Fibroblast of gingiva (primary cell): ENCODE measurements at places on chromosomes 2 and 18.

GRCh38 chr2:26679867-26680266 lies 12.7 kb upstream of the KCNK3 start:
- no peak for DNase-seq

DNA sequence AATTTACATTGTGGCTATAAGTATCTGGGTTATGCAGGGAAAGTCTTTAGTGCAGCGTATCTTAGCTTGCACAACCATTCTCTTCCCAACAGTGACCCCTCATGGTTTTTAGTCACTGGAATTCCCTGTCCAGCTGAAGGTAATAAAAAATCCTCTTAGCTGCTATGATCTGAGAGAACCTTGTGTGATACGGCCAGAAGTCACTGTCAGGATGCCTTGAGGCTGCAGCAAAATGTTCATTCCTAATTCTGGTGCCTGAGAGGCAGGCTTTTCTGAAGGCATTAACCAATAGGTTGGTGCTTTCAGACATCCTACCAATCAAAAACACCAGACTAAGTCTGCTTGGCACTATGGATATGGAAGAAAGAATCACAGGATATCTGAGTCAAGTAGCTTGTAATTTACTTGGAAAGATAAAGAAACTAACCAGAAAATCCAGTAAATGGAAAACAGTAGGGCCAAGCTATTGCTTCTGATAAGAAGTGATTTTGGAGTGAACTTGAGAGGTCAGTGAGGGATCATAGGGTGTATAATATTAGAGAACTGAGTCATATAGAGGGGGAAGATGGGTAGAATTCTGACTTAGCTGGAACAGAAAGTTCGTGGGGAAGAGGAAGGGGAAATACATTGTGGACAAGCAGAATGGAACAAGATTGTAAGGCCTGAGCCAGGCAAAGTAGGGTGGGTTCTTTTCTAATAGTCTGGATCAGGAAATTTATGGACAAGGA lies 89.0 kb upstream of the SLC14A2 start:
- no peak for DNase-seq

DNA sequence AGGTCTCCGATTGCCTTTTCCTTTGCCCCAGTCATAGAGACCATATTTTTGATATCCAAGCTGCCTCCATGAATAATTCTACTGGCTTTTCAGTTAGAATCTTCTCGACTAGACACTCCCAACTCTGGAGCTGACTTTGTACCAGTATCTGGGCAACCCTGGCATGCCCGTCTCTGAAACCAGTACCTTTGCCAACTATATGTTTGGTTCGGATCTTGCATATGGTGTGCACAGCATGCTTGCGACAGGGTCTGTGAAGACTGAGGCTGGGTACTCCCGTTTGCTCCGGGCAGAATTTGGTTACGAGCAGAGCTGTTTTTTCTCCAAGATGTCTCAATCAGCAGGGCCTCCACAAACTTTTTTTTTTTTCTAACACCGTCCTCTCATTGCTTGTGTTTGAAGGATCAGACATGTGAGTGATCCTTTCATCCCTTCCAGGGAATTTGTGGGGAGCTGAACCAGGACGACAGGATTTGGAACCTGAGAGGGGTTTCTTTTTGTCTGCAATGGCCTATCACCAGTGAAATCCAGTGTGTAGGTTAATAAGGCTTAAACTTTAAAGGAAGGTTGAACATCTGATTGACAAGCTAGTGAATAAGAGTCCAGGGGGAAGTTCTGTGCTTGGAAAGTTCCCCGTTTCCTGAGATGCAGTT lies 322.3 kb downstream of the MYCN start:
- DNase-seq = no peak

DNA sequence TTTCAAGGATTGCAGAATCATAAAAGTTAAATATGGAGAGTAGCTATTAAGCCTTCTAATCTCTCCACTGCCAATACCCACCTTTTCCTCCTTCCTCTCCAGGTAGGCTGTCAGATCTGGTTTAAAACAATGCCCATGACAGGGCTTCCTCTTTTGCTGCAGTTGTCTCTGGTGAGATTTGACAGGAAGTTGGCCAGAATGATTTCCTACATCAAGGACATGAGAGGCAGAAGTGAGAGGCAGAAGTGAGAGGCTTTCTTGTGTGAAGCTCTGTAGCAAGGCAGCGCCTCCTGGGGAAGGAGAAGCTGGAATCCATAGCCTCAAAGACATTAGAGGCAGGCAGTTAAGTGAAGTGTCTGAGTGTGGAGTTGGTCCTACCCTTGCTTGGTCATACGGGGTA lies 385.7 kb downstream of the HRH4 start:
- no peak for DNase-seq

DNA sequence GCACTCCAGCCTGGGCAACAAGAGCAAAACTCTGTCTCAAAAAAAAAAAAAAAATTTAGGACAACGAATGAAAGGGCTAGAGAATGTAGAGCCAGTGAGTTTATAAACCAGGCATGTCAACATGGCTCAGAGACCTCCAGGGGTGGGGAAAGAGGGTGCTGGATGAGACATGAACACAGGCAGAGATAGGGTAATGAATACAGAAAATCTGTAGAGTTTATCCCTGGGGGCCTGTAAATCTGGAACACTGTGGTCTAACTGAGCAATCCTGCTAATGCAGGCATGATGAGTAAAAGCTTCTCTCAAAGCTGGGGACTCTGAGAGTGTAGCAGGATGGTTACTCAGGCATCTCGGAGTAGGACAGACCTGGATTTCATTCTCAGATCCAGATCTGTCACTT lies 59.2 kb upstream of the IGFBP2 start:
- DNase-seq = peak; percentile 80

- DNase-seq = peak; percentile 33
Observed at GRCh38 chr2:118622913-118623312, 224.5 kb downstream of the EN1 start.

GRCh38 chr2:236823041-236823629 lies 253.5 kb downstream of the ACKR3 start:
- no peak for DNase-seq

GRCh38 chr2:170073288-170073687 lies 104.7 kb upstream of the MYO3B start:
- peak; percentile 84 for DNase-seq

- DNase-seq = no peak
Observed at GRCh38 chr2:98861601-98862000, 74.4 kb downstream of the CRACDL start.

- no peak for DNase-seq
Observed at GRCh38 chr2:224532441-224532840, 52.7 kb downstream of the CUL3 start.

GRCh38 chr2:170578606-170579005 lies 136.5 kb upstream of the SP5 start:
- no peak for DNase-seq

GRCh38 chr2:233053928-233054784 lies 6.0 kb upstream of the INPP5D start:
- DNase-seq = peak; percentile 16

DNA sequence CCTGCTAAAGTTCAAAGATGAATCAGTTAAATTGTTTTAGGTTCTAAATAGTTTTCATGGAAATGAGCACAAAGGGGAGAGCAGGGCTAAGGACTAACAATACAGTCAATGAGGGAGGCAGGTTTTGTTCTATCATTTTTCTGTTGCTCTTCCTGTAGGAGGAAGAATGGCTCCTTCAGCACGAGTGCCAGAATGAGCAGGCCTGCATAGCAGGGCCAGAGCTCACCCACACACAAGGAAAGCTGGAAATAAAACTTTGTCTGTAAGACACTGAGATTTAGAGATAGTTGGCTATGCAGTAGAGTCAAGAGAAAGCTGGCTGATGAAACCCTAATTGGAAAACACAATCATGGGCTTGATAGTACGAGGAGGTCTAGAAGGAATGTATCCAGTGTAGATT lies 313.3 kb downstream of the MBD2 start:
- DNase-seq = no peak

GRCh38 chr18:73881396-73881917 lies 266.2 kb downstream of the FBXO15 start:
- DNase-seq = no peak

DNA sequence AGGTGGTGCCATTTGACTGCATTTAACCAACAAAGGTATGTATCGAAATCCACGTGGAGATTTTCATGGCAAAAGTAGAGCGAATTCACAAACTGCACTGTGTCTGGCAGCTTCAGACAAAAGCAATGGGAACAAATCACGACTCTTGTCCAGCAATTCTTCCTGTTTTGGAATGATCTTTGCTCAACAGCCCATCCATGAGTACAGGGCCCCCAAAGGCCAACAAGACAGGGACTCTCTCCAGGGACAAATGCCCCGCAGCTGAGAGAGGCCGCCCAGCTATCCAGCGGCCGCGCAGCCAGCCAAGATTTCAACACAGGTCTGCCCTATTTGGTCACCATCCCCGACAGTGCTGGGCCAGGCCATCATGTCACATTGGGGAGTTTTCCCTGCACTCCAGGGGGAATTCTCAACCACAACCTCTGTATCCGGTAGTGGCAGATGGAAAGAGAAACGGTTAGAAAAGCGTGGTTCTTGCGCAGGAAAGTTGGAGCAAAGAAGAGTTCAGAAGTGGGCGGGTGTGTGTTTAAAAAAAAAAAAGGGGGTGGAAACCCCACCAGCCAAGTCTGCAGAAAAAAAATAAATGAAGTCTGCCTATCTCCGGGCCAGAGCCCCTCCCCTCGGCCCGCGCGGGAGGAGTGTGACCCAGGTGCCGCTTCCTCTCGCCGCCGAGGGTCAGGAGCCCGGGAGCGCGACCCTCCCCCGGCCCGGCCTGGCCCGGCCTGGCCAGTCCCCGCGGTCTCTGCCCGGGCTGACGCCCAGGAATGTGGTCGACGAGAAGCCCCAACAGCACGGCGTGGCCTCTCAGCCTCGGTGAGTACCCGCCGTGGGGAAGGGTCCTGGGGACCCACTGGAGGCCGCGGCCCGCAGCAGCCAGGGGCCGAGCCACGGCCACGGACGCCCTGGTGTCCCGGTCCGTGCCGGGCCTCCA lies at the start of gene GYPC:
Gene GYPC, plus strand, starts transcription at position 659 of the 931 bp plus-strand sequence. Its CDS starts 106 bp downstream, at position 765.
- peak; percentile 93 for DNase-seq

DNA sequence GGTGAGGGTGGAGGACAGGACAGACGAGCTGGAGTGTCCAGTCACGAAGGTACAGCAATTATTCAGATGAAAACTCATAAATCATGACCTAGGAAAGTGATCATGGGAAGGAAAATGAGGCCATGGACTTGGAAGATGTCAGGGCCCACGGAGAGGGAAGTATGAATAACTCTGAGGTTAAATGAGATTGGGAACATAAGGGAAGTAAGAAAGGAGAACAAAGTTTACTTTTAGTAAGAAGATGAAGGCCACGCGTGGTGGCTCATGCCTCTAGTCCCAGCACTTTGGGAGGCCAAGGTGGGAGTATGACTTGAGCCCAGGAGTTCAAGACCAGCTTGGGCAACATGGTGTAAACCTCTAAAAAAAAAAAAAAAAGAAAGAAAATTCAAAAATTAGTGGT lies 56.2 kb downstream of the AQP4 start:
- DNase-seq = no peak

GRCh38 chr18:5895299-5895875 lies at the start of gene TMEM200C:
TSS of gene TMEM200C (minus strand) at chr18:5895522. CDS start at chr18:5892063, 3,459 bp downstream.
- DNase-seq = no peak

- no peak for DNase-seq
Observed at GRCh38 chr18:8856769-8857393, 151.5 kb downstream of the MTCL1 start.

DNA sequence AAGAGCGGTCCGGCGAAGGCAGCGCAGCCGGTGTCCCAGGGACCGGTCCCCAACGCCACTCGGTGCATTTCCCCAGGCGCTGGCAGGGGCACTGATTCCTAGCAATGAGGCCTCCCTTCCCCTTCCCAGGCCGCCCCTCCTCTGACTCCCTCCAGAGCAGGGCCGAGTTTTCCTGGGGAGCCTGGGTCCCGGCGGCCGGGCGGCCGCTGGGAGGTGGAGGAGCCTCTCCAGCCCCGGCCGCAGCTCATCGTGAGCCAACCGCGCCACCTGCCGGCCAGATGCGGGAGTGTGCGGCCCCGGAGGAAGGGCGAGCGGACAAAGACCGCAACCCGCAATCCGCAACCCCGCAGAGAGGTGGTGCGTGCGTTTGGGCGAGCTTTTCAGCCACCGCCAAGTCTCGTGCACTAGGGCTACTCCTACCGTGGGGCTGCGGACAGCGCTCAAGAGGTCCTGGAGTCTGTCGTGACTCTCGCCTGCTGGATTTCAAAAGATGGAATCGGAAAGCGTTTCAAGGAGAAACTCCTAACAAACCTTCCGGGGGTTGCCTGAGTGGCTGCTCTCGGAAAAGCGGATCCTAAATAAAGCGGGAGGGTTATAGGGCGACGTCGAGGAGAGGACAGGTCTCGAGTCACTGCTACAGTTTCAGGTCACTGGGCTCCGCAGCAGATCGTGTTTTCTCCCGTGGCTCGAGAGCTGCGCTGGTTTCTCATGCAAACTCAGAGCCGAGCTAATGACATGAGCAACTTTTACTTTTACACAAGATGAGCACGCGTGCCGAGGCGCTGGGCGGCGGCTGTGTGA lies 1.5 kb upstream of the EPHA4 start:
- DNase-seq = peak; percentile 68
